Dorsolateral prefrontal cortex (tissue), 122 donors: ENCODE measurements at places on chromosomes 1 and 21. TPM values are rescaled to one million over a fixed set of nuclear protein-coding genes. Genes with fewer than 3 reads are reported as not detected.

Gene DNASE2B
- not detected for total RNA-seq

Gene GPR153
- 8.1 TPM for total RNA-seq

Gene INAVA
- 3.4 TPM for total RNA-seq

Gene LYPD8
- 10.1 TPM for total RNA-seq

Gene PRRX1
- total RNA-seq: 17.9 TPM

Gene PRPF38A
- 35.3 TPM for total RNA-seq

Gene OR2L5
- total RNA-seq: 0.89 TPM

Gene LCE1C
- total RNA-seq: not detected

Gene RNU1-1
- 5,134 TPM for total RNA-seq

Gene VPS26C
- total RNA-seq: 42.6 TPM

Gene ACTA1
- total RNA-seq: 0.60 TPM

Gene RGS8
- total RNA-seq: 6.9 TPM

Gene POU3F1
- total RNA-seq: 4.5 TPM

Gene TMEM200B
- 1.4 TPM for total RNA-seq

Gene ST6GALNAC5
- total RNA-seq: 54.2 TPM

Gene NT5C1A
- total RNA-seq: 19.9 TPM

Gene LAX1
- total RNA-seq: not detected

Gene CPT2
- total RNA-seq: 20.0 TPM

Gene KCNQ4
- 7.4 TPM for total RNA-seq

Gene MSH4
- total RNA-seq: 2.3 TPM

Gene KRTAP10-6
- total RNA-seq: not detected
